ELF-1 (cell line): ENCODE measurements at places on chromosomes 3 and 15.

- DNase-seq: no peak
Observed at GRCh38 chr3:193388361-193388760, 9.8 kb upstream of the ATP13A5 start.

- DNase-seq: peak; percentile 70
Observed at GRCh38 chr3:153768561-153769469, 352.4 kb upstream of the ARHGEF26 start.

DNA sequence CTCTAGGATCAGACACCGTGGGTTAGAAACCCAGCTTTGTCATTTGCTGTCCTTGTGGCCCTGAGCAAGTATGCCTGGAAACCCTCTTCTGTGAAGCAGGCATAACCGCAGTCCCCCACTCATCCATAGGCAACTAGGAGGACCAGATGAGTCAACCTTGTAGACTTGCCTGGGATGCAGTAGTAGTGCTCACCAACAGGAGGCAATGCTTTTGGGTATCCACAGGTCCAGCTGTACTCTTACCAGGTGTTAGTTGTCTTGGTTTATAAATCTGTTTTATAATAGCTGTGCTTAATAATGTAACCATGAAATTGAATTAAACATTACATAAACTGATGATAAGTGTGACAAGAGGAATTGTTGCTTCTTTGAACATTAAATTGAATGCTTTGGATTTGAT lies 389.3 kb downstream of the IL20RB start:
- DNase-seq: no peak

DNA sequence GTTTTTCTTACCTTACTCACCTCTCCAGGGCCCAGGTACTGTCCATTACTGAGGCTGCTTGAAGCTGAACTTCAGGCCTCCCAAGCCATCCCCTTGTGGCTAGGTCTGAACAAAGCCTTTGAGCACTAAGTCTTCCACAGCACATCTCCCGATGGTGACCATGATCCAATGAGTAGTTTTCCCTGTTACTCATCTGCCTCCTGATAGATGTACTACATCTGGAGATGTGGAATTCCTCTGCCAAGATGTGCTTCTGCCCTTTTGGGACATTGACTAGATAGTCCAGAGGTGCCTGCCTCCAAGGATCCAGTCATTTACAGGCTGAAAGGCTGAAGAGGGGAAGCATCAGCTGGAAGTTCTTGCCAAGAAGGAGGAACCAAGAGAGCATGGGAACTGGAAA lies 28.9 kb upstream of the SLC35G2 start:
- DNase-seq: no peak

DNA sequence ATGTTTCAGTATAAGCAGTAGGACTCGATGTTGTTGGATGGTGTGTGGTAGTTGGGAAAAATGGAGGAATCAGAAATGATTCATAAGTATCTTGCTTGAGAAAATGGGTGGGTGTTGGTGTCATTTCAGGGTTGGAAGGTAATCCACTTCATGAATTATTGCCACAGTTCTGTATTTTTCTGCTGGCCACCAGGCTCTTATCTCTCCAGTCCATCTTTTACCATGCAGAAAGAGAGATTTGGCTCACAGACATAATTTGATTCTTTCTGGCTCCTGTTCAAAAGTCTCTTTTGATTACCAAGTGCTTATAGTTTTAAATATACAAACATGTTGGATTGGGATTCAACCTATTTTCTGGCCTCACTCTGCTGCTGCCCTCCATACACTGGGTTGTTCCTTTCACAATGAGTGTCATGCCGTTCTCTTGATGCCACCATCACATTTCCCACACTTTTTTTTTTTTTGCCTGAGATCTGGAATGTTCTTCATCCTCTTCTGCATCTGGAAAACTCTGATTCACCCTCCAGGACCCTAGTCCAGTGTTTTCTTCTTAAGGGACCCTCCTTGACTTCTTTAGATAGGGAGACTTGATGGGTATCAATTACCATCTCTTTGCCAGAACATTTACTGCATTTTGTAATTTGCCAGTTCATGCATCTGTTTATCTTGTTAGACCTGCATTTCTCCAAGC lies 69.4 kb upstream of the GAP43 start:
- DNase-seq: no peak
